IPS DF 6.9 (cell line): ENCODE measurements at places on chromosomes 5 and 9.

GRCh38 chr5:77936365-77936693 is 160.2 kb upstream of the TBCA start:
- no peak for DNase-seq

DNA sequence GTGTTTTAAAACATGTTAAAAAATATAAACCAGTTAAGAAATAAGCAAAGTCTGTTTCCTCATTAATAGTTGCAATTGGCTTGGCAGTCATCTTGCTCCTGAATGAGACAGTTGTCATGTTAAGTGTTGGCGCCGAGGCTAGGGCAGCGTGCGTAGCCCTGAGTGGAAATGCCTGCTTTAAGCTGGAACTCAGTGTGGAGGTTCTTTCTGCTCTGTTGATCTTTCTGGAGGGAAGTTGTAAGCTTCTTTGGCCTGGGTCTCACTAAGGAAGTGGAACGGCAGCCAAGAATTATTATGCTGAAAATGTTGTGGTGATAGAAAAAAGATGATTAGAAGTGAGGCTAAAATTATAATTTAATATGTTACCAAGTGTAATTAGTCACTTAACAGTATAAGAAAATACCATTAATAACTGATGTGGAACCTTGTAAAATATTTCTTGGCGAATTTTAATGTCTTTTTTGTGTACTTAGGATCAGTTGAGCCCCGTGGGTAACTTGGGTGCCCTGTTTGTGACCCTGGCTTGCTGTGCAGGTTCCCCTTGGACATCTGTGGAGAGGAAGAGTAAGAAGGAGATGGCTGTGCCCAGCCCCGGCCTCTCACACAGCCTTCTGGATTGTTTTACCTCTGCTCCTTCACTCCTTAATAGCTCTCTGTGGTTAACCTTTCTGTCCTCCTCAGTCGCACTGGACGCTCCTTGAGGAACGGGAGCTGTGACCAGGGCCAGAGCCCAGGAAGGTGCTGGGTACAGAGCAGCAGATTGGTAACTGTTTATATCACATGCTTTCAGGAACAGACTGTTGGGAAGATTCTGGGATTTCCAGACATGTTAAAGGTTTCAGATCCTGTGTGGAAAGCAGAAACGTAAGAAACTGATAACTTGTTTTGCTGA is 31.0 kb downstream of the PCBD2 start:
- DNase-seq = no peak

DNA sequence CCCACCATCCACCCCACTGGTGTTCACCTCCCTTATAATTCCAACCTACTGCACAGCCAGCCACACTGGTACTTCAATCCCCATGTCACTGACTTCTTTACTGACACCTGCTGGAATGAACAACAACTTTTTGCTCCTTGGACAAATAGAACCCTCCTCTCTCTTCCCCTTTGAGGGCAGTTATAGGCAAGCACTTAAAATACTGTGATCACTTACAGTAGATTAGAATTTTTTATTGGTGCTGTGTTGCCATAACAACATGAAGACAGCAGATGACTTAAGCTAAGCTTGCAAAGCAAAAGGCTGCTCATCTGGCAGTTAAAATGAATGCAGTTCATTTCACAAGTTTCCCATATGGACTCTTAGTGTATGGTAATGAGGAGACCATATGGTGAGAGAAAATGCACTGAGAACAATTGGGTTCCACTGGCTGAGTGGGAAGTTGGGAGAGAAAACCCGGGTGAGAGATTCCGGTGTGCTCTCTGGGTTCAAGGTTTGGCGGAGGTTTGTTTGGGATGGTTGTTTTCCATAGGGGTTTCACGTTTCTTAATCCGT is 374.3 kb downstream of the EBF1 start:
- no peak for DNase-seq

DNA sequence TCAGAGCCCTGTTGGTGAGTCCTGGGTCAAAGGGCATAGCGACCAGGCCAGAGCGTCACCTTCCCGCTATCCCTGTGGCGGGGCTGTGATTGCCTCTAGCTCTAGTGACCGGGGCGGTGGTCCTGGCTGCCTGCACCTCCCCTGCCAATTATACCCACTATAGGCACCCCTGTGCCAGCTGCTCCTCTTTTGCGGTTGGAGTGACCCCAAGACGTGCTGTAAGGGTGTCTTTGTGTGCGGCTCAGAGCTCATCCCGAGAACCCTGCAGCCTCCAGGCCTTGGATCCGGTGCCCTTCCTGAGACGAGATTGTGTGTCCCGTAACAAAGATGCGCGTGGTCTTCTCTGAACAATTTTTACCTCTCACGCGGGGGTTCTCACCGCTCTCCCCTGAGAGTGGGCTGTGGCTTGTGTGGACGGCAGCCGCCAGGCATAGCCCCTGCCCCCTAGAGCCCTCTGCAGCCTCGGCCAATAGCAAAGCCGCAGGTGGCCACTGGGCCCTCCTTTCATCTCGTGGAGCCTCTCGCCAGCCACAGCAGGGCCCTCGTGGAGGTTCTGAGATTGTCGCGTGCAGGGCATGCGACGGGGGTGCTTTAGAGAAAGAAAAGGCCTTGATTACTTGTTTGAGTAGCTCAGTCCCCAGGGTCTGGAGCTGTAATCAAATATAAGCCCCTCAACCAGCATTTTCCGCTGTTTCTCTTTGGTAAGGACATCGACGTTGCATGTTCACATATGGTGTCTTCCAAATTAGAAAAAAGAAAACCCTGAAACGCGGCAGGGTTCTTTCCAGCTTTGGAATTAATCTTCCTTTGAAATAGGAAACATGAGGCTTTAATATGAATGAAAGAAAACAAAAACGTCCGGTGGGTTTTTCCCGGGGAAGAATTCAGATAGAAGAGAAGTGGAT is 10.7 kb downstream of the NKD2 start:
- DNase-seq = no peak

DNA sequence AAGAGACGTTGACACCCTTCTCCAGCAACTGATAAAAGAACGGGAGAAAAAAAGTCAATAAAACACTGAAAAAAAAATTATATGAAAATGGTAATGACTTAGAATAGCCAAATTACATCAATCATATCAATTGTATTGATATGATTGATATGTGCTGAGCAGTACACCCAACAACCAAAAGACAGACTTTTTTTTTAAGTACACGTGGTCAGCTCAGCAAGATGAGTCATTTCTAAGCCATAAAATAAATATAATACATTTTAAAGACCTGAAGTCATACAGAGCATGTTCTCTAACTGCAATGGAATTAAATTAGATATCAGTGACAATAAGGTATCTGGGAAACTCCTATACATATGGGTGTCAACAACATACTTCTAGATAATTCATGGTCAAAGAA is 30.9 kb upstream of the OLFM1 start:
- DNase-seq = no peak

DNA sequence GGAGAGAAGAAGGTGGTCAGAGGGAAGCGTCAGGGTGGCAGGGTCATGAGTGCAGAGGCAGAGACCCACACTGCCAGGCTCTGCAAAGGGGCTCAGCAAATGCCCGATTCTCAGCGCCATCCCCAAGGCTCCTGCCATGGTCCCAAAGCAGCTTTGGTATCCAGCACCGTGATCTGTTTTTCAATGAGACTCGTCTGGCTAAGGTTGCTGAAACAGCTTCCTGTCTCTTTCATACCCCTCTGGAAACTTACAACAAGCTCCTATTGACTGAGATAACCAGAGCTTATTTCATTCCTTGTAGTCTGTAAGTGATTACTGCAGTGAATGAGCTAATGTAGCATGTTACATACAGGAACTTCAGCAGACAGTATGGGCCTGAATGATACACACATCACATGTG is 568.6 kb upstream of the DAP start:
- DNase-seq = no peak

- DNase-seq = no peak
Observed at GRCh38 chr9:14136047-14136635, 177.8 kb downstream of the NFIB start.

GRCh38 chr9:27991221-27991620 is 417.9 kb upstream of the C9orf72 start:
- DNase-seq = no peak

DNA sequence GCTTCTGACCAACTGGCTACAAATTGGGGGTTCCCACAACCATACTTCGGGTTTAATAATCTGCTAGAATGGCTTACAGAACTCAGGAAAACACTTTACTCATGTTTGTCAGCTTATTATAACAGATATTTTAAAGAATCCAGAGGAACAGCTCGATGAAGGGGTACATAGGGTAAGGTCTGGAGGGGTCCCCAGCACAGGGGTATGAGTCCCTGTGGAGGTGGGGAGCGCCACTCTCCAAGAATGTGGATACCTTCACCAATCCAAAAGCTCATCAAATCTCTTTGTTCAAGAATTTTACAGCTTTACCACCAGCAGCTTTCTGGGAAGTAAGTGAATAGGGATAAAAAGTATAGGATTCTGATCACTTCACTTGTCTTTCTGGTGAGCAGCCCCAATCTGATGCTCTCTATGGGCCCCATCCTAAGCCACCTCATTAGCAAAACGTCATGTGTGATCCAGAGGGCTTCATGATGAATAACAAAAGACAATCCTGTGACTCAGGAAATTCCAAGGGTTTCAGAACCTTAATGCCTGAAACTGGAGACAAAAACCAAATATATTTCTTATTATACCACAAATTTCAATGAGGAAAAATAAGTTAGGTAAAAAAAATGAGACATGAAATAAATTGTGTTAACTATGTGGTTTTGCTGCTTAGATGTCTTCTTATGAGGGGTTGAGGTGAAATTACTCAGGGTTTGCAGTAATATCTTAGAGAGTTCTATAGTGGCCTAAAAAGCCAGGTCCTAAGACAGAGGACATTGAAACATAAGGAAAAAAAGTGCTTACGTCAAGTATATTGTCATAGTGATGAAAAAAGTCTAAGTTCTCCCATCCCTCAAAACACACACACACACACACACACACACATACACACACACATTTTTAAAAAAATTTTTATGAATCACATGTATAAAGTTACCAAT is 290.5 kb downstream of the ANXA1 start:
- peak; percentile 39 for DNase-seq

DNA sequence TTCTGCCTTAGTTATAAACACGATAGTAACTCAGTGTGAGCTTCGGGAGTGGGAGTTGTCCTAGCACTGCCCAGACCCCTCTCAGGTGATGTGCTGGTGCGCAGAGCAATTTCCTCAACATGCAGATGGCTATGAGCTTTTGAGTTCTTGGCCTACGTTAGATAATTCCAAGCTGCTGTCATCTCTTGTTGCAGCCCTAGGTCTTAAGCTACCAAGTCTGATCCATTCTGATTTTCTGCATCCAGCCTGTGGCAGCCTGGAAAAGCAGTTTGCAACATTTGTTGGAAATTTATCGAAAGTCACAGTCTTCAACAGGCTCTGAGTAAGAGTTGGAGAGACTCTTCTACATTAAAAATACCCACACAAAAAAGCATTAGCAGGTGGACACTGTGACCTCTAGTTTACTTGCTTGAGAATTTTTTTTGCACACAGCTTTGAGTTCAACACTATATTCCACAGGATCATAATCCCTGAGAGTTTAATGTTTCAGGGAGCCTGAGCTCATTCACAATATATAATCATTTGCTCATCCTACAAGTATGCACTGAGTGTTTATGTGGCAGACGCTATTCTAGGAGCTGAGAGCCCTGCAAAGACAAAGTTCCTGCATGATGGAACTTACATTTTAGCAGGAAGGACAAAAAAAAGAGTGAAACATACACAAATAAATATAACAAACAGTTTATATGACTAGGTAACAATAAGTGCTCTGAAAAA is 91.6 kb downstream of the UBE2QL1 start:
- no peak for DNase-seq

DNA sequence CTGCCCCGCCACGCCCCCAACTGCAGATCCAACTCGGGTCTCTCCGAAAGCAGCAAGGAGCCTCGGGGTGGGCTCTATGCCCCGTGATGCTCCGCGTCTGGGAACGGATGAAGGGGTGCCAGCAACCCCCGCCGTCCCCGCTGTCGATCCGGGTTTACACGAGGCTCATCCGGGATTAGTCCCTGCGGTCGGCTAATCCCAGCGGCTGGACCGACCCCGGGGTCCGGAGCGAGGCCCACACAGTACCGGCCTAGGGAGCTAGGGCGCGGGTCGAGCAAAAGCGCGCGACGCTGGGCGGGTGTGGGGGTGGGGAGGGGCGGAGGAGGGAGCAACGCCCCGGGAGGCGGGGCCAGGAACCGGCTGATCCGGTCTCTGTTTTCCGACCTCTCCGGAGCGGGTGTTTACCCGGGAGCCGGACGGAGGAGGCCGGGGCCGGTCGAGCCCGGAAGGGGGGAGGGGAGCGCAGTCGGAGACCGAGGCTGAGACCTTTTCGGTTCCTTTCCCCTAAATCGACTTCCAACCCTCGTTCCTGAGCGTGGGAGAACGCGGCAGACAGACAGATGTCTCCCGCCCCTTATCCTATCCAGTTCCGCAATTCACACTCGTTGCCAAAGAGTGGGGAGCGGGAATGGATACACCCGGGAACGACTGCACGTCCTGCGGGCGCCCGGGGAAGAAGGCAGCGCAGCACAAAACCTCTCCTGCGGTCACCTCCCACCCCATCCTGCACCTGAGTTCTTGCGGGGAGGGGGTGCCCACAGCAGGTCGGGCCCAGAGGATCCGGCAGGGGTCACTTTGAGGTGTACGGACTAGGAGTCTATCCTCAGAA is 28.6 kb downstream of the PCDH1 start:
- no peak for DNase-seq

GRCh38 chr5:153746440-153746839 is 256.0 kb downstream of the GRIA1 start:
- DNase-seq = no peak

DNA sequence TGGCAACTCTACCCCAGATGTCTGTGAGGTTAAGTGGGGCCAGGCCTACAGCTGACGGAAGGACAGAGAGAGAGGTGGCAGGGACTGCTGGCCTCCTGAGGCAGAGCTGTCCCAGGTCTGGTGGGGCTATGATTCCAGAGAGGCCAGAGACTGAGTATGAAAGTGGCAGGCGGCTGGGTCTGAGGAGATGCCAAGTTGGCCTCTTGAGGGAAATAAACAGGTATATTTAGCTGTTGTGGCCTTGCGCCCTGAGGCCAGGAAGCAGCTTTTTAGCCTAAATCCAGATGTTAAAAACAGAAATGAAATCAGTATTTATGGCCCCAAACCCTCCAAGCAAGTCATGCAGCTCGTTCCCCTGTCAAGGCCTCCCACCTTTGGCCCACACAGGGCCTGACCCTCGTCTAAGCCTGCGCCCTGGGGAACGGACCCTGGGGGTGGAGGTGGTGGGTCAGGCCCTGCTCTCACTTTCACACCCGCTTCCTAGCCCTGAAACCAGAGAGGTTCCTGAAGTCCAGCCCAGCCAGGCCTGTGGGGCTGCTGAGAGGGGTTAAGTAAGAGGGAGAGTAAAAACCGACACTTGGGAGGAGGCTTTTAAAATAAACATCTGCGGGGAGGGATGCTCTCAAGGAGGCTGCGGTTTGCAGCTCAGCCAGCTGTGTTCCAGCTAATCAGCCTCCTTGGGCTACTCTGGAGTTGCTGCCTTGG is 18.7 kb downstream of the PCDHGC5 start:
- DNase-seq = no peak

DNA sequence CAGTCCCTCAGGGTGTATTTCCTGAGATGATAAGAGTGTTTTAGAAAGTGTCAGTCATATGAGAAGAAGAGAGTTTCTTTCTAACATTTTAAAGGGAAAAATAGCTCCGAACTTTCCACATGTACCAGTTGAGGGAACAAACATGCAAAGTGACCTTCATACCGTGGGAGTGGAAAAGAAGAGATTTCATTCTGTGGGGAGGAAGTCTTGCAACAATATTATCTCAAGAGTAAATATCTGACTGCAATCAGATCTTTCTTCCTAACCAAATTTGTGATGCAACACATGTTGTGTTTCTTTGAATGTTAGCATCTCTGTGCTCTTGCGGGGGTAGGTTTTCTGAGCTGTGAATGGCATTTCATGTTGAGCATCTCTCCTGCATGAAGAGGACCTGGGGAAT is 30.6 kb downstream of the ANKRD55 start:
- no peak for DNase-seq

- DNase-seq = no peak
Observed at GRCh38 chr9:87307848-87308247, 189.8 kb upstream of the DAPK1 start.
